CD4-positive, CD25-positive, alpha-beta regulatory T cell (primary cell): ENCODE measurements at places on chromosomes 4 and X.
A peak's percentile ranks its signal among the peaks of the same experiment; 100 is the strongest.

DNA sequence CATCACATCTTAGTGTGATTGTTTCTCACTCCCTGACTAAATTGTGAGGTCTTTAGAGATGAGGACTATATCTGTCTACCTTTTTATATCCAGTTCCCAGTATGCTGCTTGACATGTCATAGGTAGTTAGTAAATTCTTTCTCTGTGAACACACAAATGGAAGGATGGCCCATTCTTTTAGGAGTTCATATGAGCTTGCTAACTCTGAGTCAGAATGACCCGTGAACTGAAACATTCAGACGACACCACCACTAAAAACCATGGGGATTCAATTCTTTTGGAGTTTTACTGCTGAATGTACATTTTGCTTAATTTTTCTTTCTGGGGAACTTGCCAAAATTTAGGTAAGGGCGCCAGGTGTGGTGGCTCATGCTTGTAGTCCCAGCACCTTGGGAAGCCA is 13.9 kb downstream of the OFD1 start:
- no peak for DNase-seq

DNA sequence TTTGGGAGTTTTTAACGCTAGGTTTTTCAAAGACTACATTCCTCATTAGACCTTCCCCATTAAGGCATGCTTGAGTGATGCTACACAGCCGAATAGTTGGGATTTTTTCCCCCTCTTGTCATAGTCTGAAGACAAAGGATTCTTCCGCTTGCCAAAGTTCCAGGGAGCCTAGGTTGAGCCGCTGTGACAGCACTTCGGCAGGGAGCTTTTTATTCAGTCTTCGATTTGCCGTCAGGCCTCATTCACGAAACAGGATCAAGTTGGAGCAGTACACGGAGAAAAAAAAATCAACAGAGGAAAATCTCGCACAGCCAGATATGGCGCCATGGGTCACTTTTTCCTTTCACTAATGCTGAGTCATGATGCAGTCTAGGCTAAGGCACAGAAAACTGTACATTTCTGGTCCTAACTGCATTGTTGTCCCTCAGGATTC is 24.3 kb downstream of the SHROOM3 start:
- DNase-seq = no peak

GRCh38 chr4:95867919-95868318 is 28.0 kb downstream of the PDHA2 start:
- no peak for DNase-seq

- peak; percentile 3 for DNase-seq
Measured at GRCh38 chr4:112951362-112952312, 97.8 kb upstream of the ANK2 start.

- DNase-seq = no peak
Measured at GRCh38 chrX:23643020-23643419, 24.3 kb upstream of the PRDX4 start.

- no peak for DNase-seq
Measured at GRCh38 chrX:51860679-51861078, 32.7 kb upstream of the MAGED1 start.

DNA sequence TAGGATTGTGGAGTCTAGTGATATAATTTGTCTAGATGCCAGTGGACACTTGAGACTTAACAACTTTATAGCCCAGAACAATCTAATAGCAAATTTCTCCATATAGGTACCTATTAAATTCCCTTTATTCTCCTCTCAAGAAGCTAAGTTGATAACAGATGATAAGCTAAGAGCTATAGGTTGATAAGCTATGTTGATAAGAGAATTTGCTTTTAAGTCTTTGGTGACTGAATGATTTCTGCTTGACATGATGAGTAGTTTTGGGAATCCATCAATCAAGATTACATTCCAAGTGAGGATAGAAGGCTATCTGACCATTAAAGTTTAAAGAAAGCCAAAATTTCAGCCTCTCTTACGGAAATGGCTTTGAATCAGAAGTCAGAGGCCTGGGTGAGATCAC is 131.6 kb downstream of the EMCN start:
- no peak for DNase-seq

- no peak for DNase-seq
Measured at GRCh38 chrX:134174859-134175258, 62.1 kb upstream of the CCDC160 start.

- no peak for DNase-seq
Measured at GRCh38 chrX:40816906-40817305, 81.6 kb upstream of the MED14 start.
